Renal pelvis (tissue), 12 donors: ENCODE measurements at places on chromosomes 6 and 20. TPM values are rescaled to one million over a fixed set of nuclear protein-coding genes. Genes with fewer than 3 reads are reported as not detected.

- no peak for DNase-seq
Observed at GRCh38 chr6:21312118-21312517, 281.4 kb upstream of the SOX4 start.

- DNase-seq, result no peak
Observed at GRCh38 chr20:48532028-48532427, 295.8 kb downstream of the PREX1 start.

GRCh38 chr6:170134031-170134470, 156.8 kb downstream of the DLL1 start:
- DNase-seq, result no peak

The EYS gene
- 1.2 TPM for polyA plus RNA-seq

The NCOA5 gene
- 62.7 TPM for polyA plus RNA-seq

The SRSF6 gene
- polyA plus RNA-seq, result 380 TPM
